ENCODE measurements at places on chromosomes 16 and 17.

- DNase-seq, result no peak
Measured at GRCh38 chr16:80893686-80894085, 89.3 kb upstream of the CDYL2 start.

- no peak for DNase-seq
Measured at GRCh38 chr17:39624313-39624712, 2.4 kb upstream of the PPP1R1B start.

- peak; percentile 39 for DNase-seq
Measured at GRCh38 chr17:57987581-57988300, at the start of gene VEZF1. TSS of gene VEZF1 (minus strand) at chr17:57988254. CDS start at chr17:57988111, 143 bp downstream.

DNA sequence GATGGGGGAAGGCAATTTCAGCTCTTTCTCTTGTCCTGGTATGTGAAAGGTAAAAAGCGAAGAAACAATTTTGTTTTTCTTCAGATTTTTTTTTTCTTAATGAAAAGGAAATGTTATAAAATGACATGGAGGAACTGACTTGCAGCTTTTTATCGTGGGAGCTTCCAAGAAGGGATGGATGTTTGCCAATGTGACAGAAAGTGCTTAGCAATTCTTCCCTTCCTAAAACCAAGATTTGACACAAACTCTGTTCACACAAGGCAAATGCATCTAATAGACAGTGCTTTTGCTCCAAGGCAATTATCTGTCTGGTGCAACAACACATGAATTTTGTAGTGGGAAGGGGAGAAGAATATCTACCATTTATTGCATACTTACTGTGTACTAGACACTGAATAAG, 988.5 kb downstream of the CDH11 start:
- DNase-seq, result no peak

- DNase-seq, result no peak
Measured at GRCh38 chr16:58046936-58047335, 21.4 kb downstream of the MMP15 start.
